ENCODE measurements at places on chromosomes 2 and 18.

DNA sequence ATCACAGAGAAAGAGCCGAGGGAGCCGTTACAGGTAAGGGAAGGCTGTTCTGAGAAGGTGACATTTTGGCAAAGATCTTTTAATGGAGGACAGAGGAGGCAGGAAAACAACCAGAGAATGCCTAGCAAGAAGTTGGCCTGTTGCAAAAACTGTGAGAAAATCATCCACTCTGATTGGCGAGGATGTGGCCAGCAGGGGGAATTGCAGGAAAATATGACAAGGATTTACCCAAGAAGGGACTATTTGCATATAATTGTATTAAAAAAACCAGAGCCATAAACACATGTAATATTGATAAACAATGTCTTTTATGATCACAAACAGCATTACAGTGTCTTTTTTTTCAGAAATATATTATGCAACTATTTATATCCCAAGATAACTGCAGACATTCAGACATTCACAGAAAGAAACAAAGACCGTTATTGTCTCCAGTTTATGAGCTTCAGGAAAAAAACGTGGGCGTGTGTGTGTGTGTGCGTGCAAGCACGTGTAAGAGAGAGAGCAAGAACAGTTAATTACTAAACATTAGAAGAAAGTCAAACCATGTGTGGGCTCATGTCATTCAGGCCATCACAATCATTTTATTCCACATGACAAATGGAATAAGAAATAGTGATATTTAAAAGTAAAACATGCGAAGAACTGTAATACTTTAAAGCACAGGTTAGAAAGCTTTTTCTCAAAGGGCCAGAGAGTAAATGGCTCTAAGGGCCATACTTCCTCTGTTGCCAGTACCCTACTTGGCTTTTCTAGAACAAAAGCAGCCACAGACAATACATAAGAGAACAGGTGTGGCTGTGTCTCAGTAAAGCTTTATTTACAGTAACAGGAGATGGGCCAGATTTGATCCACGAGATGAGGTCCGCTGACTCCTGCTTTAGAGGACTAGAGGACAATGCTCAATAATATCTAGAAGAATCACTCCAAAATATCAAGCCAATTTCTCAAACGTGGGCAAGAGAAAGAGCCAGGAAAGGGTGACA lies 324.1 kb downstream of the DLGAP1 start:
- DNase-seq = no peak

- DNase-seq = no peak
Observed at GRCh38 chr2:68091439-68092034, 28.7 kb upstream of the C1D start.

DNA sequence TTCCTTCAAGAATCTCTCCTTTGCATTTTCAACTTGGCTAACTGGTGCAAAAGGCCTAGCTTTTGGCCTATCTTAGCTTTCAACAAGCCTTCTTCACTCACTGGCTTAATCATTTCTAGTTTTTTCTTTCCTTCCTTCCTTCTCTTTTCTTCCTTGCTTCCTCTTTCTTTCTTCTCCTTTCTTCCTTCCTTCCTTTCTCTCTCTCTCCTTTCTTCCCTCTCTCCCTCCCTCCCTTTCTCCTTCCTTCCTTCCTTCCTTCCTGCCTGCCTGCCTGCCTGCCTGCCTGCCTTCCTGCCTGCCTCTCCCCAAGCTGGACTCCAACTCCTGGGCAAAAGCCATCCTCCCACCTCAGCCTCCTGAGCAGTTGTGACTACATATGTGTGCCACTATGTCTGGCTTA lies 176.2 kb upstream of the APCDD1 start:
- DNase-seq = no peak

GRCh38 chr18:26074246-26074645 lies 16.2 kb downstream of the SS18 start:
- DNase-seq = no peak

DNA sequence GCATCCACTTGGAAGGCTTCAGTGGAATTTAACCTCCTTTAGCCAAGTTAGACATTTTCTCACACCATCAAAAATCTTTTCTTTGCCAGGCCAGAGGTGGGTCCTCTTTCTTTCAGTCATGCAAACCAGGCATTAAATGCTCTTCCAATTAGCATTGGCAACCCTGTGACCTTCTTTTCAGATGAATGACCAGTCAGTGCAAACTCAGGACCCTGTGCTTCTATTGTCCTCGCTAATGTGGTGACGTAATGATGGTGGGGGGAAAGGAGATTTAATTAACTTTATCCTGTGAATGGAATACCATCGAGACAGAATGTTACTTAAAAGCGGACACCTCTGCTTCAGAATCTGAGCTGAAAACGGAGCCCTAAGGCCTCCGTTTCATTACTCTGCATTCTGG lies 23.2 kb upstream of the STPG4 start:
- DNase-seq = no peak

- DNase-seq = no peak
Observed at GRCh38 chr2:18156002-18156401, 277.5 kb downstream of the KCNS3 start.

- no peak for DNase-seq
Observed at GRCh38 chr2:139177041-139177440, 396.9 kb upstream of the NXPH2 start.

- no peak for DNase-seq
Observed at GRCh38 chr2:224958462-224958857, 83.8 kb downstream of the DOCK10 start.

DNA sequence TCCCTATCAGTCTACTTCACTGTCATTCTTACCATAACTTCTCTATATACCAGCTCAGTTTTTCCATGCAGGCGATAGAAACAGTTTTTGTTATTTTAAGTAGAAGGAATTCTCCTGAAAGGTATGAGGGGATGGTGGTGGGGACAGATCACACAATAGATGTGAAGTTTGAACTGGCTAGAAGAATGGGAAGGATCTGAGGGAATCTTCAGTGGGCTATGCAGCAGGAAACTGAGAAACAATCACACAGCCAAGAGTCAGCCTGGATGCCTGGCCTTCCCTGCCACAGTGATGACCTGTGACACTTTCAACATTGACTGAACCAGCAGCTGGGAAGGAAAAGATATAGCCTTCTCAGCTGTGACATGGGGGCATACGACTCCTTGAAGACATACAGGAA lies 329.1 kb upstream of the GULP1 start:
- DNase-seq = no peak

DNA sequence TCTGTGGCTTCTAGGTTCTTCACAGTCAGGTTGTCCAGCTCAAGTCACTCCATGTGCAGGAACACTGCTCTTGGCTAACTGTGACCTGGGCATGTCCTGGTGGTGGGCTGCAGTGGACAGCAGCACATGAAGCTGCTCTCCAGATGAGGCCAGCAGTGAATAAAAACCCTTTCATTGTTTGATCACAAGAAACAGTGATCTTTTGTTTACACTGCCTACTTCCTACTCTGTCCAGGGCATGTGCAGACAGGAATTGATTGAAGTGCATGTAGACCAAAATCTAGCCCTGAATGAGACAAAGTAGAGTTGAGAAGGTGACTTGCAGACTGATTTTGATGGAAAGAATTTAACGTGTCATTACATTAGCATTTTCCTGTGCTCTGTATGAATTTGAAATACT lies 34.9 kb downstream of the BCL2L11 start:
- DNase-seq = no peak

DNA sequence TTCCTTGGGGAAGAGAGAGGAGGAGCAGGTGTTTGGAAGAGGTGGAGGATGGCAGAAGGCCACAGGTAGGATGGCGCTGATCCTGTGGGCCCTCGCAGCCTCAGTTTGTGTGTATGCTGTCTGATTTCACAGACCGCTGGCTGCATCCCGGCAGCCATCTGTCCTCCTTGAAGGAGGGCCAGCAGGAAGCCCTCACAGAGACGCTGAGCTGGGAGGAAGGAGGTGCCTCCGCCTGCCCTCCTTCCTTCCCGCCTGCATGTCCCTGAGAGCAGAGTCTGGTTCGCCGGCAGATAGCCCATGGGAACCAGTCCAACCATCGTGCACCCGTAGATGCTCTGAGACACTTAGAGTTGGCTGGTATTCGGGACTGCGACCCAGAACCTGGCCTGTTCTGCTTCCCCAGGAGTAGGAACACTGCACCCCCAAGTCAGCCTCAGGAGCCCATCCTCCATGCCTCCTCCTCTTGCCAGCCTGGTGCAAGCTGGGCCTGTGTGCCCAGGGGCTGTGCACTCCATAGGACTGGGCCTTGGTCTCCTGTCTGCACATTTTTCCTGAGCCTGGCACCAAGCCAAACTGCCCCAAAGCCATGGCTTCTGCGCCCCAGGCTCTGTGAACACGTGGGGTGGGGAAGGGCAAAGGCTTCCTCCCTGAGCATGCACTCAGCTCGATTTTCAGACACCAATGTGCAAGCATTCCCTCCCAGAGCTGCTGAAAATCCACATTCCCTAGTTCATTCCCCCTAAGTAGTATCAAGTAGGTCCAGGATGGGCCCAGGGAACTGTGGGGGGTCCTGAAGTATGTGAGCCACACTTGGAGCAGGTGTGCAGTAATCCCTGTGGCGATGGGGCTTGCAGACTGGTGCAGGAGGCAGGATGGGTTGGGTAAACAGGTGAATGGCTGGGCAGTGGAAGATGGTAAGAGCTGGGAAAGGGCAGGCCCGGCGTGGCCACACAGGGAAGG lies 115.6 kb downstream of the SEPTIN10 start:
- DNase-seq = no peak

DNA sequence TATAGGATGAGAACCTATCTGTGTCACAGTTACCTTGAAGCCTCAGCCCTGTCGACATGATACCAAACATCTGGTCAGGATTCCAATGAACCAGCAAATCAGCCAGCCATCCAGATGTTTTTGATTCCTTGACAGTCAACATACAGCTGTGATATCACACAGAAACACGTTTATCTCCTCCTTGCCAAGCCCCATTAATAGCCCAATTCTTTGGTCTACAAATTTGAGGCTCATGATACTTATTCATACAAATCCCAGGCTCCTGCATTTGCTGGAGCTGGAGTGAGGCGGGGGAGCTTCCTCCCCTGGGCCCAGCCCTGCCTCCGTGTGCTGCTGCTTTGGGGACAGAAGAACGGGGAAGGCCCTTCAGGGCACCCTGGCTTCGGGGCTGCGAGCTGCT lies 611.6 kb upstream of the SALL3 start:
- no peak for DNase-seq

DNA sequence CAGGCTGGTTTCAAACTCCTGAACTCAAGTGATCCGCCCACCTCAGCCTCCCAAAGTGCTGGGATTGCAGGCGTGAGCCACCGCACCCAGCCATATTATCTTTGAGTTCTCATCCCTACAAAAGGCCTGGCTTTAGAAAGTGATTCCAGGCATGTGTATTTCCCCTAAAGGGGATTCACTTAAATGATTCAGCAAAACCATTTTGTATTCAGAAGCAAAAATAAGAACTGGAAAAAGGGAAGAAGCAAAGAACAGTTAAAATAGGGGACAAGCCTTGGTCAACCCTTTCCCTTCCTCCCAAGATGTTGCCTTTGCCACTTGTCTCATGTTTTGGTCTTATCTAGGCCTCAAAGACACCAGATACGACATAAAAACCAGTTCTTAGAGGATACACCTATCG lies 10.5 kb downstream of the TM4SF20 start:
- no peak for DNase-seq

Data from activated T-cell treated with anti-CD3 and anti-CD28 coated beads for 48 hours (primary cell).